ENCODE measurements at places on chromosomes 11 and 22.

DNA sequence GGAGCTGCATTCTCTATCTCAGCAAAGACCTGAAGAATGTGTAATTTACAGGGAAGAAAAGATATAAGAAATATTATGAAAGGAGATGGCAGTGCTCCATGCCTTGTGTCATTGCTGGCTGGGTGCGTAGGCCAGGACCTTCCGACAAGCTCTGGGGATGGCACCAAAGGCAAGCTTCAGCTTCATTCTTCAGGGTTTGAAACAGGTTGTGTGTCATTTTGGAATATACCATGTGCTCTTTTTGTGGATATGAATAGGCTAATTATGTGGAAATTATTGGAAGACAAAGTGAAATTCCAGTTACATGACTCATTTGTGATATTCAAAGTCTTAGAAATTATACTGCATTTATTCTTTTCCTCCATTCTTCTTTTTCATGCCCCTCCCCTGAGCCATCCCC is 5.7 kb upstream of the KIRREL3 start:
- no peaks in the 10 kb centered on the region for H3K4me1 ChIP-seq
- H3K27ac ChIP-seq: no peak overlapping the region
- H3K27me3 ChIP-seq: peaks cover 6% of the 10 kb centered on the region
- no peak overlapping the region for H3K4me3 ChIP-seq
- no peaks in the 10 kb centered on the region for H3K36me3 ChIP-seq
- DNase-seq: no peak

DNA sequence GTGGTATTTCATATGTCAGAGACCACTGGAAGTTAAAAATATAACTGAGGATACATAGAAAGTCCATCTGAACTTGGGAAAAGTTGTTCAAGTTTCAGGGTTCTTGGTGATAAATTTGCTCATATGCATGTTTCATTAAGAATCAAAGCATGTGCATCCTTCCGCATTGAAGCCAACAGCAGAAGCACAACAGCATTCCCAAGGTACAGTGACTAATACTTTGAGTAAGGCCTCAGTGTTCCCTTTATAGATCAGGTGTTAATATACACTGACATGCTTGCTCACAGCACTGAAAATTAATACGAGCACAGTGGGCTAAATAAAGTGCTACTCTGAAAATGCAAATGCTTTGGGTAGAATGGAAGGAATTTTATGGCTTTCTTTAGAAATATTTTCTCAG is 691.1 kb downstream of the METTL15 start:
- no peaks in the 10 kb centered on the region for H3K36me3 ChIP-seq
- no peaks in the 10 kb centered on the region for H3K4me1 ChIP-seq
- DNase-seq: no peak

- peaks cover 12% of the 10 kb centered on the region for H3K4me1 ChIP-seq
- no peaks in the 10 kb centered on the region for H3K36me3 ChIP-seq
- H3K27me3 ChIP-seq: peaks cover 8% of the 10 kb centered on the region
- no peak overlapping the region for H3K4me3 ChIP-seq
- peak; percentile 63 for DNase-seq
- no peak overlapping the region for H3K27ac ChIP-seq
These were observed 103.9 kb downstream of the GGTLC2 start for GRCh38 chr22:22748297-22748743.

DNA sequence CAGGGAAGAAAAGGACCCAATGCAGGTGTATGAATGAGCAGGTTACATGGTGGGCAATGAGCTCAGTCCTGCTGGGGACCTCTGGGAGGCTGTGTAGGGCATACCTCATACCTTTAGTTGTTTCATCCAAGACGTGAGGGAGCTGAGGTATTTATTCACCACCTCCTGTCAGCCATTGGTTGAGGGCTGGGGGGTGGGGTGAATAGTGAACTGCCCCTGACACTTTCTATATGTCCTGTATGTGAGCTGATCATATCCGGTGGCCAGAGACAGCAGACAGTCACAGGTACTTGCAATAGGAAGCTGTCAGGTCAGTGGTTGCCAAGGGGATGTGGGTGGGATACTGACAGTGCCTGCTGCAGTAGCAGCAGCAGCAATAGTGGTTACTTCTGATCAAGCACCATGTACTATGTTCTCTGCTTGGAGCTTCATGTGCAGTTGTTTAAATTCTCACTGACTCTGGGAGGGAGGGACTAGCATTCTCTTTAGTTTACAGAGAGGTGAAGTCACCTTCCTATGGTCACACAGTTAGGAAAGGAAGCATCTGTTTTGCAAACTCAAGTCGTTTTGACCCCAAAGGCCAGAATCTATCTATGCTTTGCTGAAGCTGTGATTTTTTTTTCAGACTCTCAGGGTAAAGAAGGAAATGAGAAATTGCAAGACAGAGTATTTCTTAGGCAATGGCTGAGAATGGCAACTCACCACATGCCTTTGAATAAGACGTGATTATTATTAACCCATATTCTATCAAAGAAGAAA is 54.0 kb downstream of the MIAT start:
- H3K27me3 ChIP-seq: peaks cover 1% of the 10 kb centered on the region
- no peak for DNase-seq
- peak overlapping the region; percentile 16 for H3K27ac ChIP-seq
- H3K4me1 ChIP-seq: peaks cover 30% of the 10 kb centered on the region

- H3K4me1 ChIP-seq: peaks cover 21% of the 10 kb centered on the region
- DNase-seq: no peak
- peak overlapping the region; percentile 3 for H3K27ac ChIP-seq
- H3K27me3 ChIP-seq: peaks cover 6% of the 10 kb centered on the region
These were observed 69.3 kb downstream of the MICAL3 start for GRCh38 chr22:17954860-17955587.

- no peaks in the 10 kb centered on the region for H3K4me1 ChIP-seq
- no peak overlapping the region for H3K4me3 ChIP-seq
- no peaks in the 10 kb centered on the region for H3K27me3 ChIP-seq
- no peak overlapping the region for H3K27ac ChIP-seq
- no peak for DNase-seq
These were observed 43.6 kb upstream of the LUZP2 start for GRCh38 chr11:24453129-24453718.

- peak overlapping the region; percentile 36 for H3K27ac ChIP-seq
- peaks cover 5% of the 10 kb centered on the region for H3K36me3 ChIP-seq
- H3K4me1 ChIP-seq: no peaks in the 10 kb centered on the region
- no peak overlapping the region for H3K4me3 ChIP-seq
- no peak for DNase-seq
These were observed 63.4 kb downstream of the NRXN2 start for GRCh38 chr11:64659417-64660144.

DNA sequence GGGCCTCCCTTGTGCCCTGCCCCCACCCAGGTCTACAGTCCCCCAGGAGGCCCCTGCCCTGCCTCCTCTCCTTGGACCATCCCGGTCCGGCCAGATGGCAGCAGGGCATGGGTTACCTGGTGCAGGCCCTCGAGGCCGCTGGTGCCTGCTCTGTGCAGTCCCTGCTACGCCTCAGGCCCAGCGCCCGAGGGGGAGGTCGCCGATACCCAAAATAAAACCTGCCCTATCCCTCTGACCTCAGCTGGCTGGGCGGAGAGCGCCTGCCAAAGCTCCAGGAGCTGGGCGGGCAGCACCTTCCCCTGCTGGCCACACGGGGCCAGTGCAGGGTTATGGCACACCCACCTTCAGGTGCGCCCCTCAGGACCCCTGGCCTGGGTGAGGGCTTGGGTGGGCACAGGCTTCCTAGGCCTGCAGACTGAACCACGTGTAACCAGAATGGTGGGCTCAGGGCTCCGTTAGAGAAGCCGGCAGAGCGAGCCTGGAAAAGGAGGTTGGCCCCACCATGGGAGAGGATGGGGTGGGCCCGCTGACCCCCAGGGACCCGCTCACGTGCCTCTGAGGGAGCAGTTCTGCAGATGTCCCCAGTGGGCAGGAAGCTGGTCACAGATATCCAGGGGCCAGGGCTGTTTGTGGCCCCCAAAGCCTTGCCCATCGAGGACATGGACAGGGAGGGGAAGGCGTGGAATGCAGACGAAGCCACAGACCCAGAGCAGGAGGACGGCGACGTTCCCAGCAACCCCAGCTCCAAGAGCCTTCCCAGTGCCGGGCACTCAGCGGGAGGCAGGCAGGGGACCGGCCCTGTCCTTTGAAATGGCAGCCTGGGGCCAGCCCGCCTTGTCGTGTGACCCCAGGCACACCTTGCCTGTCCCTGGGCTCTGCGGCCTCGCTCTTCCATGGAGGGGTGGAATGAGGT is 1.7 kb upstream of the TNNT3 start:
- DNase-seq: no peak
- no peak overlapping the region for H3K4me3 ChIP-seq
- H3K27ac ChIP-seq: no peak overlapping the region
- H3K27me3 ChIP-seq: peaks cover 13% of the 10 kb centered on the region
- peaks cover 3% of the 10 kb centered on the region for H3K4me1 ChIP-seq

DNA sequence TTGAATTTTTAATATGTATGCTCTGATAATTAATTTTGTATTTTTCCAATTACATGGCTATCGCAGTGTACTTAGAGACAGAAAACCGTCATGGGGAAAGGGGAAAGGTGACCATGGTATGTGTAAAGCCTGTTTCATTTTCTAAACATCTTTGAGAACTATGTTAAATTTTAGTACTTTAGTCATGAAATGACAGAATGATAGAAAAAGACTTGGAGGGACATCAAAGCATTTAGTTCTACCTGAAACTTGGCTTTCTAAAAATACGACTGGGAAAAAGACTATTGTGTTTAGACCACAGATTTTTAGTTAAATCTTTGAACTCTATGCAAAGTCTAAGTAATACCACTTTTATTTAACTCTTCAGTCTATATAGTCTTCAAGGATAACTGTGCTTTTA is 54.1 kb downstream of the MAML2 start:
- H3K36me3 ChIP-seq: no peaks in the 10 kb centered on the region
- no peaks in the 10 kb centered on the region for H3K27me3 ChIP-seq
- no peak overlapping the region for H3K27ac ChIP-seq
- H3K4me3 ChIP-seq: no peak overlapping the region
- no peak for DNase-seq
- peaks cover 7% of the 10 kb centered on the region for H3K4me1 ChIP-seq

- H3K27ac ChIP-seq: no peak overlapping the region
- DNase-seq: no peak
- H3K4me3 ChIP-seq: no peak overlapping the region
- H3K36me3 ChIP-seq: no peaks in the 10 kb centered on the region
- H3K4me1 ChIP-seq: no peaks in the 10 kb centered on the region
- H3K27me3 ChIP-seq: no peaks in the 10 kb centered on the region
These were observed 18.2 kb downstream of the CALCA start for GRCh38 chr11:14953904-14954303.

- peak overlapping the region; percentile 36 for H3K27ac ChIP-seq
- H3K27me3 ChIP-seq: peaks cover 6% of the 10 kb centered on the region
- H3K36me3 ChIP-seq: peaks cover 22% of the 10 kb centered on the region
- no peak overlapping the region for H3K4me3 ChIP-seq
- peaks cover 7% of the 10 kb centered on the region for H3K4me1 ChIP-seq
- no peak for DNase-seq
These were observed 34.6 kb upstream of the BID start for GRCh38 chr22:17808693-17809403.

GRCh38 chr22:25542720-25543402 is 21.6 kb upstream of the GRK3 start:
- no peak for DNase-seq
- no peaks in the 10 kb centered on the region for H3K36me3 ChIP-seq
- no peak overlapping the region for H3K27ac ChIP-seq
- H3K27me3 ChIP-seq: peaks cover 3% of the 10 kb centered on the region
- no peak overlapping the region for H3K4me3 ChIP-seq

DNA sequence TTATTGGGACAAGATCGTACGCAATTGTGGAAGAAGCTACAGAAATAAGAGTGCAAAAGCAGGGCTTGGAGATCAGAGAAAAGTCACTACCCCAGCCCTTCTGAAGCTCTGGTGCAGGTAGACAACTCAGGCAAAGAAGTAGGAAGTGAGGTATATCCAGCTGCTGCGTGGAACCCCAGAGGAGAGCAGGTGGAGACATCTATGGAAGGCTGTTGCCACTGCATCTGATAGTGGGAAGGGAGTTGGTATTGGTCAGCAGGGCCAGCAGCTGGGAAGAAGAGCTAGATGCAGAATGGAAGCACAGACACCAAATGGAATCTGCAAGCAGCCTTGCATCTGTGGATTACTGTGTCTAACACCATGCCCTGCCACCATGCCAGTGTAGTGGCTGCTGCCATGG is 165.1 kb downstream of the WNT11 start:
- no peak overlapping the region for H3K27ac ChIP-seq
- no peaks in the 10 kb centered on the region for H3K4me1 ChIP-seq
- DNase-seq: no peak
- peaks cover 2% of the 10 kb centered on the region for H3K36me3 ChIP-seq
- H3K4me3 ChIP-seq: no peak overlapping the region

DNA sequence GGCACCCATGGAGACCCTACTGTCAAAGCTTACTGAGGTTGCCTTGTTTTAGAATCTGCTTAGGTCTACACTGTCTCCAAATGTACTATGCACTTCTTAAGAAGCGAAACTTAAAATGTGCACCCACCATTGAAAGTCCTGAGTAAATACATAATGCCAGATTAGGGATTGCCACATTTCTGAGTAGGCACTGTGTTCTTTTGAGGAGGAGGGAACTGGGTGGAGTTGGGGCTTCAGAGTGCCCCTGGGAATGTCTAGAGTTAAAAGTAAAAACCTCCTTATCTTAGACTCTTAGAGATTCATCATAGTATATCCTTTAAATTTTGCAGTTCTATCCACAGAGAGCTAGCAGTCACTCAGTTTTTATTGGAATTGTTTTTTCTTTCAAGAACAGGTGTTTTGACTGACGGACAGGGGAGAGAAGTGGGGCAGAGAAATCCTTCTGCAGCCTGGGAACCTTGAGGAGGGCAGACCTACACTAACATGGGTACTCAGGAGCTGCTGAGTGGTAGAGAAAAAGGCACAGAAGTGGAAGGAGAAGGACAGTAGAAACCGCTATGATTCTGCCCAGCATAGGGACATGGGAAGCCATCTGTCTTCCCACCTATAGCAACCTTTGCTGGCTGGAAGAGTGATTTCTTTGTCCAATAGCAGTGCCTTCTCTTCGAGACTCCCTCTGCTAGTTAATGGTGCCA is 33.4 kb upstream of the MICAL2 start:
- no peak overlapping the region for H3K27ac ChIP-seq
- no peak overlapping the region for H3K4me3 ChIP-seq
- peaks cover 6% of the 10 kb centered on the region for H3K27me3 ChIP-seq
- no peaks in the 10 kb centered on the region for H3K4me1 ChIP-seq

DNA sequence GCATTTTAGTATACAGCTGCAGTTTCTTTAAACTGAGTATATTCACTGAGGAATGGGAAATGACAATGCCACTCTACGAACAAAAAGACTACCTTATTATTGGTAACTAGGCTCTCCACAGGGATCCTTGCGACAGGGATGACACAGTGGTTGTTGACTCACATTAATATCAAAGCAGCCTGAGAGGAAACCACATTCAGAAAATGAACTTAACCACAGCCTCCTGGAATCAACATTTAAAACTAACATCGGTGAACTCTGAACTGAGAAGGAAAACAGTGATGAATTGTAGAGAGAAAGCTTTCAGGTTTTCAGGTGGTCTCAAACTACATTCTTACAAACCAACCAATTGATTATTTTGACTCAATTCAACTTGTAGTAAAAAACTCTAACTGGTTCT is 90.3 kb upstream of the MTMR2 start:
- peaks cover 3% of the 10 kb centered on the region for H3K27me3 ChIP-seq
- no peak for DNase-seq
- peaks cover 26% of the 10 kb centered on the region for H3K4me1 ChIP-seq
- H3K27ac ChIP-seq: peak overlapping the region; percentile 33

- peaks cover 14% of the 10 kb centered on the region for H3K36me3 ChIP-seq
- no peak for DNase-seq
- peaks cover 2% of the 10 kb centered on the region for H3K27me3 ChIP-seq
- no peaks in the 10 kb centered on the region for H3K4me1 ChIP-seq
- no peak overlapping the region for H3K4me3 ChIP-seq
These were observed 17.1 kb downstream of the F2 start for GRCh38 chr11:46736146-46736545.

Measured in endothelial cell (in vitro differentiated cells).